ENCODE measurements at places on chromosomes 1 and 21.

DNA sequence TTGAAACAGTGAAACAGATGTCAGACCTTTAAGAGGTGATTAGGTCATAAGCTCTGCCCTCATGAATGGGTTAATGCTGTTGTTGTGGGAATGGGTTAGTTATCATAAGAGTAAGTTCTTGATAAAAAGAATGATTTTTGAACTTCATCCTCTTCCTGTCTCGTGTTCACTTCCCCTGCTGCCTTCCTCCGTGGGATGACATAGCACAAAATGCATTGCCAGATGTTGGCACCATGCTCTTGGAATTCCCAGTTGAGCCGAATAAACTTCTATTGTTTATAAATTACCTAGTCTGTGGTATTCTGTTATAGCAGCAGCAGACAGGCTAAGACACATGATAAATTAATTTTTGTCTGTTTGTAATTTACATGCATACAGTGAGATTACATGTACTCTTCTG is 112.0 kb upstream of the LRRC7 start:
- no peak for DNase-seq

DNA sequence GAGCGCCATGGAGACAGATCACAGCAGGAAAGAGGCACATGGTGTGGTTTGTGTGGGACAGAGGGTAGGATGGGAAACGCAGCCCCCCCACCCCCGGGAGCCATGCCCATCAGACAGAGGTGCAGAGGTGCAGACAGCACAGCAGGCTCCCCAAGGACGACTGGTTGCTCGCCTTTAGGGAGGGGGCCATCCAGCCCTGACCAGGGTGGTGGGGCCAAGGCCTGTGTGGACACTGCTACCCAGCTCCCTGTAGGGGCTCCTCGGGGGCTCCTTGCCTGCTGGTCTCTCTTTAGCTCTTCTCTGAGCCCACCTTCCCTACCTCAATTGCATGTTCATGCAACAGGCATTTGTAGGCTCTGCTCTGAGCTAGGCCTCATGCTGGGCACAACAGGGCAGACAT is 3.7 kb downstream of the KCNAB2 start:
- DNase-seq, result no peak

DNA sequence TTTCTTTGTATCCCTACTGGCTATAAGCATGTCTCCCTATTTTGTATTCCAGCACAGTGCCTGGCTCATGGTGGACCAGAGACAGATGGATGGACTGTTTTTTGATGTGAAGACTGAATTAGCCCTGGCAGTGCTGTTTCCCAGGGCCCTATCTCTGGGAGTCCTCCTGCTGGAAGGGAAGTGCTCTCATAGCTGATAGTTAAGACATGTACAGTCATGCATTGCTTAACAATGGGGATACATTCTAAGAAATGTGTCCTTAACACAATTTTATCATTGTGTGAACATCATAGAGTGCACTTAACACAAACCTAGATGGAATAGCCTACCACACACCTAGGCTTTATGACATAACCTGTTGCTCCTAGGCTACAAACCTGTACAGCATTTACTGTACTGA is 21.1 kb downstream of the TLCD4 start:
- no peak for DNase-seq

GRCh38 chr1:4133297-4133938 is 233.3 kb upstream of the C1orf174 start:
- DNase-seq, result no peak

- DNase-seq, result no peak
These were observed 20.8 kb upstream of the IL10 start for GRCh38 chr1:206792939-206793607.

DNA sequence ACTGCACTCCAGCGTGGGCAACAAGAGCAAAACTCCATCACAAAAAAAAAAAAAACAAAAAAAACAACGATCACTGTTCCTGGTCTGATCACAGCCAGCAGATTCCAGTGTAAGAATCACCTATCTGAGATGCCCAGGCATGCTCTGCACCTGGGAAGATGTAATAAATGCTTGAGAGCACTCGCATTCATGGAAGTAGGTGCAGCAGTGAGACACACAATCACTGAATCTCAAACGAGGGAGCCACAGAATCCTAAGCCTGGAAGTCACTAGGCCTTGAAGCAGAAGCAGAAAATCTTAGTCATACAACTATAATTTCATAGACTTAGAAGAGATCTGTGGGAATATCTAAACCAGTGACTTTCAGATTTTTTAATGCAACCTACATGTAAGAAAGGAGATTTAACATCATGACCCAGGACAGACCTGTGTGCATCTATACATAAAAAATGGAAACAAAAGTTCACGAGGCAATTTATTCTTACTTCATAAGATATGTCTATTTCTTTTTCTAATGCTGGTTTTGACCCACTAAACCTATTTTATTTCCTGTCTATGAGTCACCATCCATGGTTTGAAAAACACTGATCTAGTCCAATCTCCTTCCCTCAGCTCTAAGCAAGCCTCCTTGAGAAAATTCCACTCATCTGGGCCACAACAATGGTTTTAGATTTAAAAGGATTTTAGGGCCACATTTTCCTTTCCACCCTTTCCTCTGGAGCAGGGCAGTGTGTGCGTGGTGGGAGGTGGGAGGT is 30.4 kb downstream of the RIMS3 start:
- DNase-seq, result no peak

DNA sequence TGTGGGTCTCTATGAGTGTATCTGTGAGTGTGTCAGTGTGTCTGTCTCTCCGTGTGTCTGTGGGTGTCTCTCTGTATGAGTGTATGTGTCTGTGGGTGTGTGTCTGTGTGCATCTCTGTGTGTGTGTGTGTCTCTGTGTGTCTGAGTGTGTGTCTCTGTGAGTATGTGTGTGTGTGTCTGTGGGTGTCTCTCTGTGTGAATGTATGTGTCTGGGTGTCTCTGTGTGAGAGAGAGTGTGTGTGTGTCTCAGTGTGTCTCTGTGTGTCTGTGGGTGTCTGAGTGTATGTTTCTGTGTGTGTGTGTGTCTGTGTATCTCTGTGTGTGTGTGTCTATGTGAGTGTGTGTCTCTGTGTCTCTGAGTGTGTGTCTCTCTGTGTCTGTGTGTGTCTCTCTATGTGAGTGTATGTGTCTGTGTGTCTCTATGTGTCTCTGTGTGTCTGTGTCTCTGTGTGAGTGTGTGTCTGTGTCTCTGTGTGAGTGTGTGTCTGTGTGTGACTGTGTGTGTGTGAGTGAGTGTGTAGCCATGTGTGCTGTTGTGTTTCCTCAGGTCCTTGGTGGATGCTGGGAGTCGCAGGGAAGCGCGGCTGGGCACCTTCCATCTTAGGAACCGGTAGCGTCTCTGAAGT is 33.0 kb downstream of the DHRS3 start:
- no peak for DNase-seq

DNA sequence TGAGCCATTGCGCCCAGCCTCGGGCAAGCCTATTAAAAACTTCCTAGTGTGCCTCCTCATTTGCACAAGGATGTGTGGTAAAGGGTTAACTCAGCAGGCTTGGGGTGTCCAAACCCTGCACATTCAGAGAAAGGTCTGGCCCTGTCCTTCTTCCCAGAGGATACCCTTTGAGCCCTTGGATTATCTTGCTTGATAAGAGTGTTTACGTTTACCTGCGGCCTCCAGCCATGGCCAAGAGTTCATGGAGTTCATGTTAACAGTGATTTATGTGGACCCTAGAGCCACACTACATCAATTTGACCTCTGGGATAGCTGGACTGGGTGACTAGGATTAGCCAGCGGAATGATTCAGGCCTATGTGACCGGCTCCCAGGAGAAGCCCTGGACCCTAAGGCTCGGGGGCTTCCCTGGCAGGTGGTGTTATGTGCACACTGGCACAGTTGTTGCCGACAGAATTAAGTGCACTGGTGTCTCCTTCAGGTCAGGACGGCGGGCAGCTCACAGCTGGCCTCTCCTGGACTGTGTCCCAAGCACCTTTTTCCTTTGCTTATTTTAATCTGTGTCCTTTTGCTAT is 7.7 kb upstream of the TCP10L start:
- no peak for DNase-seq

- DNase-seq, result peak; percentile 96
These were observed 99.0 kb upstream of the LBR start for GRCh38 chr1:225526878-225527277.

DNA sequence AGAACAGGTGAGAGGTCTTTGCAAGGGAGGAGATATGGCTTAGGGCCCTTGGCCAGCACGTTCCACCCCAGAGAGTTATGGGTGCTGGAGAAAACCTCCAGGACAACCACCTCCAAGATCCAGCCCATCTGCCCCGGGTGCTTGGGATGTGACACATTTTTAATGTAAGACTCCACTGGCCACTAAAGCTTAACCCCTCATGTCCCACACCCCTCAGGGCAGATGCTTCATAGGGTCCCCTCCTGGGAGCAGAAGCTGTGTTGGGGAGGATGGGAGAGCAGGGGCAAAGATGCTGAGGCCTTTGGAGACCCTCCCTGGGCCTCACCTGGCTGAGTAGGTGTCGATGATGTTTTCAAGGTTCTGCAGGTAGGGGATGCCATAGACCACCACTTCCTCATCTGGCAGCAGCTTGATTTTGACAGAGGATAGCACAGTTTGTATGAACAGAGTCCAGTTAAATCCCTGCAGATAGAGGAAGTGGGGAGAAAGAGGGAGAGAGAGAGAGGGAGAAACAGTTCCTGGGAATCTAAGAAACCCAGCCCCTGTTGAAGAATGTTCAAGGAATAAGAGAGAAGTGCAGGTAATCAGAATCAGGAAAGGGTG is 11.9 kb downstream of the PRXL2B start:
- no peak for DNase-seq

DNA sequence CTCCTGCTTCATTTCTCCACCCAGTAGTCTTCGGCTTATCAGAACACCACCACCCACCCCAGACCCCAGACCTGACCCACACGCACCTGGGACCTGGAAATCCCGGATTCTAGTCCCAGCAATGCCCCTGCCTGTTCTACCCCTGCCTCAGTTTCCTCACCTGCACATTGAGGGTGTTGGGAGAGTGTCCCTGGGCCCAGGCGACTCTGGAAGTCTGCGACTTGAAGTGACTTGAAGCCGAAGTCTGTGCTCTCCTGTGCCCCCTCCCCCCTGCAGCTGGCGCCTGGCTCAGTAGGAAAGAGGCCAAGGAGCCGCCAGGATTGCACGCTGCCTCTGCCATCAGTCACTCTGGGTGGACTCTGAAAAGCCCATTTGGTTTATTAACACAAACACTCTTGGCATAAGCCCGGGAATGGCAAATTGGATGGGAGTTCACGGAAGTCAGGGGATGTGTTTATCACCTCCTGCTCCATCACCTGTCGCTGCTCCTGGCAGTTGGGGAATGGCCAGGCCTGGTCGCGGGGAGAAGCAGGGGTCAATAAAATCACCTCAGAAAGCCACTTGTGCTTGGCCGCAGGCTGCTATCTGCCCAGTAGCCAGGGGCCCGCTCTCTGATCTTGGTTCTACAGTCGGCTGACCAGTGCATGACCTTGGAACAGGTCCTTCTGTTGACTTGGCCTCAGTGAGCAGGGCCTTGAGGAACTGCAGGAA is 132.7 kb downstream of the ACTL8 start:
- no peak for DNase-seq

DNA sequence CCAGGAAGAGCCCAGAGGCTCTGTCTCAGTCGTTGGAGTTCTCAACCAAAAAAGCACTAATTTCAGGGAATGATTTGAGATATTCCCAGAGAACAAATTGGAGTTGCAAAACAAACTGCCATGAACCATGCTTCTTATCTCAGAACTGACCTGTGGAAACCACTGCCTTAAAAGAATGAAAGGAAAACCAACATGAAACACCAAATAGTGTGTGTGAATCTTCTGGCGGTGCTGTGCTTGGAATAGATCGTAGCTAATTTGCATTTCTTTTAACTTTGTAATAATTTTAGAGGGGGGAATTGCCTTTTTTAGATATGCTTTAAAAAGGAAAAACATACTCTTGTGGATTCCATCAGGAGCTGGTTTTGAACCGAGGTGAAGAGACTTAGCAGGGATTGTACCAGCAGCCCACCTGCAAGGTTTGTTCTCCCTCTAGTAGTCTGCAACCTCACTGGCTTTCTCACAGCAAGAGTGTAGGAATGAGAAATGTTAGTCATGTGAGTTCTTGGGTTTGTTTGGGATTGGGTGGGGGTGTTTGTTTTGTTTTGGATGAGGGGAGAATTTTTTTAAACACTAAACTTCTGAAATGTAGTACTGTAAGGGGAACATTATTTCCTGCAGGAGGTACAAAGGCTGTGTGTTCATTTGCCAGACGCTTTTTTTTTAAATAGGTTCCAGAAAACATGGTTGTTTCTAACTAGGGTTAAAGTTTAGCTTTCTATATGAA is 45.7 kb upstream of the ANGPTL1 start:
- no peak for DNase-seq

DNA sequence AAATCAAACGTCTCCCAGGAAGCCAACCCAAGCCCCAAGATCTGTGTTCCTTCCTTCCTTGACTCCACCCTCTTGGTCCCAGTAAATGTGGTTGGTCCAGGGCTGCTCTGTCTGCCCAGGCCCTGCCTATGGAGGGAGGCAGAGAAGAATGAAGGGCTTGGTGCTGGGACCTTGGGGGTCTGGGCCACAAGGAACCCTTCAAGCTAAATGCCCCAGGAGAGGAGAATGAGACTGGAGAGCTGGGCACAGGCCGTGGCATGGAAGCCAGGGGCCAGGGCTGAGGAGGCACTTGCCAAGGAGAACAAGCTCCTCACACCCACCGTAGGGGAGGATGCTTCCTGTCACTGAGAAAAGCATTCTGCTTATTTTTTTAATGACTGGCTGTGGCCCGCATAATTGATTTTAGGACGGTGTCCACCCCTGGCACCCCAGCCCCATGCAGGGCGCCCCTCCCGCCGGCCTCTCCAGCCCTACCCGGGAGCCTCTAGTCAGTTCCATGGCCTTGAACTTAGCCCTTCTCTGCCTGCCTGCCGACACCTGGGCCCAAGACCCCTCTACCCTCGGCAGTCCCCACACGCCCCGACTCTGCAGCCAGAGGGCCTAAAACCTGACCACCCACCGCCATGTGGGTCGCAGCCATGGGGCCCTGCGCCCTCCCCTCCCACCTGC is 889 bp downstream of the CLEC20A start:
- no peak for DNase-seq

GRCh38 chr1:203649551-203649998 is 22.9 kb downstream of the ATP2B4 start:
- DNase-seq, result no peak

- no peak for DNase-seq
These were observed 17.0 kb upstream of the LY9 start for GRCh38 chr1:160778976-160779375.

DNA sequence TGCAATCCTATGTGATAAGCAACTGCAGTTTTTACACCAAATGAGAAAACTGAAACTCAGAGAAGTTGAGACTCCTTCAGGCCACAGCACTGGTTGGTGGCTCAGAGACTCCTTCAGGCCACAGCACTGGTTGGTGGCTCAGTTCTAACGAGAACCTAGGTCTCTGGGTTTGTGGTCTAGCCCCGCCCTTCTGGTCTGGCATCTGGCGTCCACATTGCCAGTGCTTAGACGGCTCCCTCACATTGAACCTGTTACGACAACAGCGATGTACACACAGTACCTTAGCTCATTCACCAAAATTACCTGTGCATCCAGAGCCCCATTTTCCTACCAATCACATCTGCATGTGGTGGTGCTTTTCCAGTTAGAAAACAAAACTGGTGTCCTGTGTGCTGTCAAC is 66.1 kb downstream of the NID1 start:
- no peak for DNase-seq

GRCh38 chr1:26237230-26237966 is 3.4 kb downstream of the CEP85 start:
- DNase-seq, result no peak
